ENCODE measurements at places on chromosomes 2 and 18.

DNA sequence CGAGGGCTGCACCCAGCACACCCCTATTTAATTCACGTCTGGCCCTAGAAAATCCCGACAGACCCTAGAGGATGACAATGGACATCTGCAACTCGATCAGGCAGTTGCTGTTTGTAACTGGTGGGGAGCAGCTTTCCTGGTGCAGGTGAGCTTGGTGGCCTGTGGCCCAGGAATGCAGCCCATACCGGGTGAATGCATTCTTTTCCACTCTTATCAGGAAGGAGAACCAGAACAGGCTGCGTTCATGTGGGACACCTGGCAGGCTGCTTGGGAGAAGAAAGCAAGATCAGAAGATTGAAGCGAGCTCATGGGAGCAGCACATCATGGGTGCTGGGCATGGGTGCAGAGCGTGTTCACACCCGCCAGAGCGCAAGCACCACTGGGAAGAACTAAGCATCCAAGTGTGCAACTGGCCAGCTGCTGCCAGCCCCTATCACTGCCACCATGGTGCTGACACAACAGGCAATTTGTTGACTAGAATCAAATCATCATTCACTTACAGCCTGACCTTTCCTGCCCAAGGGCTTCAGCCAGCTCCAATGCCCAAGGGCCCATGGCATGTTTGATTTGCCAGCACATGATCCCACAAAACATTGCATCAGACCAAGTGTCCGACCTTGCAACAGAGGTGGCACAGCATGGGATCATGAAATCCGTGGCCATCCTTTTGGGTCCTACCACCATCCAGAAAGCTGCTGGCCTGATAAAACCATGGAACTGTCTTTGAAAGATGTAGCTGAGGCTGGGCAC is 241.7 kb upstream of the ID2 start:
- DNase-seq: no peak

DNA sequence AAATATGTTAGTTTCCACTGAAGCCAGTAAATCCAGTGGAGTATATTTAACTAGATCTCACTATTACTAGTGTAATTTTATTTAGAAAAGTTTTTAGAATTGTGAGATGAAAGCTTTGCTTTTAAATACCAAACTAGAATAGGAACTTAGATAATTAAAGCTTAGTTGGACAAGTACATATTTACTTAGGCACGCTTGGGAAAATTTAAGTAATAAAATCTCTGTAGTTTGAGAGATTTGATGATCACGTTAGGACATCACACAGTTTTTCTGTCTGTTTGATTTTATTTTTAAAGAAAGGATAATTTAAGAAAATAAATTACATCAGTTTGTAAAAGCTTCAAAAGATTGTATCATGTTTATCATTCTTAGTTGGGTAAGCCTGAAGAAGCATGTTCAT is 140.8 kb upstream of the IL1R2 start:
- DNase-seq: no peak

DNA sequence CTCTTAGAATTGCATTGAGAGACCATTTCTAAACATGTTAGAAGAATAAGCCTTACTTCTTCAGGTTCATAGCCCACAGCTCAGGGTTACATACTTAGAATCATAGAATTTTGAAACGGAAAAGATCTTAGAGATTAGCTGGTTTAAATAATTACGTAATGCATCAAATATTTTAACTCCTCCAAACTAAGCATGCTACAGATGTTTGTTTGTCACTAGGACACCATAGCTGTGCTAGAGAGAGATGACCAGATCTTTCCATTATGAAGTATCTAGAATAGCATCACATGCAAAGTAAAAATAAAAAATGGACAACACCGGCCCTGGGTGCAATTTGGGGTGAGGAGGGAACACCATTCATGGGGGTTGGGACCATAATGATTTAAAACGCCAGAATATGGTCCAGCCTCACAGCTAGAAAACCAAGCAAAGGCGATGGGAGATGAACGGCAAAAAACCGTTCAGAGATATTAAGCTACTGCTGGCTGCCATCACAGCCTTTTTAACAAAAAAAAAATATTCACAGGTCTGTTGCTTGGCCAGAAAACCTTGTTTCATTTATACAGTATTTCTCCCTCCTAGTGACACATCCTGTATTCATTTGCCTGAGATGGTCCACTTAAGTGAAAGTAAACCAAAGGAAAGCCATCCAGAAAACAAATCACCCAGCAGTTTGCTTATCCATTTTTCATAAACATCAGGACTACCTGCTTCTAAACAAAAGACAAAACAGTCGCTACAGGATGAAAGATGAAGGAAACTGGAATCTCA is 94.2 kb downstream of the EPHA4 start:
- no peak for DNase-seq

GRCh38 chr2:203551778-203552177 is 16.7 kb upstream of the RAPH1 start:
- DNase-seq: no peak

DNA sequence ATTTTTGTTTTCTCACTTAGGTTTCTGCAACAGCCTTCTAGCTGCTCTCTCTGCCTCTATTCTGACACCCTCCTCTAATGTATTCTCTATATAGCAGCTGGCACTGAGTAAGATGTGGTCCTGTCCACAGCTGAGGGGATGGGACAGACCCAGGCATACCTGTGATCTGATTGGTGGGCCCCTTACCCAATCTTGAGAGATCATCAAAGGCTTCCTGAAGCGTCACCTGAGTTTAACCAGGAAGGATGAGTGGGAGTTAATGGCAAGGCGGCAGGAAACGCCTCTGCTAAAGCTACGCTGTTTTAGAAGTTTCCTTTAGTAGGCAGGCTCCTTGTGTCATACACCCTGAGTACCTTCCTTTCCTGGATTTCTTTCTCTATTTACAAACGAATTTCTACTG is 5.7 kb upstream of the TET3 start:
- DNase-seq: no peak

- no peak for DNase-seq
Measured at GRCh38 chr2:61952288-61952687, 46.8 kb downstream of the COMMD1 start.

DNA sequence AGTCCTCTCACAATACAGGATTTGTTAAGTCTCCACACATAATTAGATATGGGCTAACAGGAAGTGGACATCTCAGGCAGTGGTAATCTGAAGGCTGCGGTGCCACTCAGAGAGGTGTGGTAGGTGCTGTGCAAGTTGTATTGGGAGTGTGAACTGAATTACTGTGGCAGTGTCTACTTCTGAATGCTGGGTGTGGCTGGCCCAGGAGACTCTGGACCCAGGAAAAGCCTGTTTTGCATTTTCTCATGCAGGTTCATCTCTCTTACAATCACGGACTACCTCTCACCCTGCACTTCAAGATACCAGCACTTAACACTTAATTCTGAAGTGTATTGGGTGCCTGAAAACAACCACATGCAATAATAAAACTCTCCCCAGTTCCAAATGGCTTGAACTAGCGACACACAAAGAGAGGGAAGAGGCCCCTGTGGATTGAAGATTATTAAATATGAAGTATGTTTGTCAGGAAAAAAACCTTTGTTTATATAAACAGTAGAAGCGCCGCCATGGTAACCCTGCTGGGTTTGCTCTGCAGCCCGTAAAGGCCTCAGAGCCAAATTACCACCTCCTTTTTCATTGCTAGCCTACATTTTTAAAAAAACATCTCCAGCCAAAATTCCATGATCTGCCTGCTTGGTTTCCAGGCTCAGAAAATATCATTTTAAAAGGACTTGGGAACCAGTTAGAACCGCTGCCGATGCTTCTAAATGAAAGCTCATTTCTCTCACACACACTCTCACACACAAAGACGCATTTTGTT is 77.5 kb downstream of the GFPT1 start:
- DNase-seq: no peak

DNA sequence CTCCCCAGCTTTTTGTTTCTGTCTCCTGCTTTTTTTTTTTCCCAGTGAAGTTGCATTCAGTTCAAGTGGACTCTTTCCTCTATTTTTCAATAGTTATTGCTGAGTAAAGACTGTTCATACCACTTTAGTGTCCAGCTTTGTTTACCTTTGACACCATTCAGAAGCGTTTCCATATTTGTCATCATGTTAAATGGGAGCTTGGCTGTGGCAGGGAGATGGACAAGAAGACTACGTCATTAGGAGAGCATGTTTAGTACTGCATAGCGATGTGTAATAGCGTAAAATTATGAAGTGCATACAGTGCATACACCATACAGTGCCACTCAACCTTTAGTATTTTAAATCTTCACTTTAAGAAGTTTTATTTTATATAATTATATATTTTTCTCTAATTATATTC is 655.9 kb downstream of the DCC start:
- DNase-seq: no peak

GRCh38 chr2:64532030-64532429 is 7.9 kb downstream of the AFTPH start:
- no peak for DNase-seq

Data from SIG-M5 (cell line).